Activated T-helper 1 cell treated with anti-CD3 and anti-CD28 coated beads, Interleukin-12 subunit alpha, Interleukin-12 subunit beta, Interleukin-2, Interleukin-4 antibody, amounts not matched to agents 30 ng/mL and 10 ng/mL and 1 ng/mL, durations not matched to agents 14 hours and 24 hours and 36 hours (primary cell): ENCODE measurements at places on chromosomes 4 and X. TPM values are rescaled to one million over a fixed set of nuclear protein-coding genes. Genes with fewer than 3 reads are reported as not detected.
A peak's percentile ranks its signal among the peaks of the same experiment; 100 is the strongest.

- DNase-seq: no peak
These were observed 158.9 kb upstream of the MAB21L2 start for GRCh38 chr4:150423074-150423473.

DNA sequence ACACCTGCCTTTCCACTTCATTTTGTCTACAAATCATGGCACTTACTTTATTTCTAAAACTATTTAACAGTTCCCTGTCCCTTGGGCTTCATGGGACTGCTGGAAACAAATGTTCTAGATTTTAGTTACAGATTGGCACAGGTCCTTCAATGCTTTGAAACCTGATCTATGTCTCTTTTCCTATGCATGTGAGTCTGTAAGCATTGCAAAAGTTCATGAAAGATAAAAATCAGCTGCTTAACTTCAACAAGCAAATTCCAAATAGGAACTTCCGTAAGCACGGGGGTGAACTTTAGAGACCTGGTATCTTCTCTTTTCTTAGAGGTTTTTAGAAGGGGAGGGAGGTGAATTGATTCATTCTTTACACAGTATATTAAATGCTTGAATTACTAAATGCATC lies 9.5 kb downstream of the LGI2 start:
- DNase-seq: no peak

The TBX22 gene
- not detected in 2 replicates for total RNA-seq

DNA sequence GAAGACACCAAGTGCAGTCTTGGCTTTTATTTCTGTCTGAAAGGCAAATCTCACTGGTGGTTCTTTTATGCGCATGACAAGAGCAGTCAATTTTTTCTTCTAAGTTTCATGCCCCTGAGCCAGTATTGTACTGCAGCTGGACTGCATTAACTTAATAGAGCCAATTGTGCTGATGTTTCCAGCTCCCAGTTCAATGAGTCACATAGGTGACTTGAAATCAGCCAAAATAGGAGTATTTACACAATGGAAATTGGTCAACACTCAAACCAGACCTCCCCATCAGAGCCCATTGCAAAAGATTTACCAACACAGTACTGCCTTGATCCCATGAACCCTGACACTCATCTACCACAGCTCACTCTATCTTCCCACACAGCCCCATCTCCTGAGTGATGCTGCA lies 100.3 kb upstream of the GUCY1A1 start:
- DNase-seq: no peak

GRCh38 chr4:88320780-88321373 lies 36.5 kb upstream of the PPM1K start:
- peak; percentile 36 for DNase-seq

The LONRF3 gene
- total RNA-seq: 0.52 and 0.71 TPM in 2 replicates

GRCh38 chrX:13005661-13006473 lies 31.0 kb downstream of the TMSB4X start:
- no peak for DNase-seq

DNA sequence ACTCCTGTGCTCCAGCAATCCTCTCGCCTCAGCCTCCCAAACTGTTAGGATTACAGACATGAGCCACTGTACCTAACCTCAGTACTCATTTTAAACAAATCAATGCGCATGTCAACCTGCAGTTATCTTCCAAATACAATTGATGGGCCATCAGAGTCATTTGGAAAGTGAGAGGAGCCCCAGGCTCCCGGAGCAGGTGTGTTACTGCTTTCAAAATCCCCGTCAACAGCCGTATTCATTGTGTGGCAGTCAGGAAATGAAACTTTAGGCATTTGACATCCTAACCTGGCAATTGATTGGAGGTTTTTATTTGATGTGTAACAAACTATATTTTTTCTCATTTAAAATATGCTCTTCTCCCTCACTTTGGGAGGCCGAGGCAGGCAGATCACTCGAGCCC lies 623.6 kb upstream of the TENM3 start:
- DNase-seq: no peak

The RUFY3 gene
- 12.5 and 13.4 TPM in 2 replicates for total RNA-seq

The FMR1 gene
- total RNA-seq: 35.9 and 37.5 TPM in 2 replicates

- DNase-seq: no peak
These were observed 110.5 kb downstream of the ANXA3 start for GRCh38 chr4:78661921-78662521.

- DNase-seq: no peak
These were observed 25.0 kb downstream of the CCNQ start for GRCh38 chrX:153573984-153574383.

- no peak for DNase-seq
These were observed 646.7 kb downstream of the BCOR start for GRCh38 chrX:39451046-39451445.

DNA sequence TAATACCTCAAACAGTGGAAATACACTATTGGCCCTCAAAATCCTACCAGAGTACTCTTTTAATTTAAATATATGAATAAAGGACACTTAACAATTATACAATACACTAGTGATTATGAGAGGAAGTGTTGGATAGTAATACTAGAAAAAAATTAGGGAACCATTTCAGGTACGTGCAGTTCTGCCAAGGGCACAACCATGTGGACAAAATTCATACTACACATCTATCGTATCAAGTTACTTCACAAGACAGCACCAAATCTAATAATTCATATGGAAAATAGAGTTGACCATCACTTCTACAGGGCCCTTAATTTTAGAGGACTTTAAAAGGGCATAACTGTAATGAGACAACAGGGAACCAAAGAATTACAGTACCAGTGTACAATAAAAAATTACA lies 69.2 kb upstream of the ZCCHC13 start:
- DNase-seq: no peak

- no peak for DNase-seq
These were observed 54.9 kb downstream of the SLC9A7 start for GRCh38 chrX:46703980-46704379.

- DNase-seq: no peak
These were observed 98.8 kb downstream of the SCFD2 start for GRCh38 chr4:53267026-53267425.

DNA sequence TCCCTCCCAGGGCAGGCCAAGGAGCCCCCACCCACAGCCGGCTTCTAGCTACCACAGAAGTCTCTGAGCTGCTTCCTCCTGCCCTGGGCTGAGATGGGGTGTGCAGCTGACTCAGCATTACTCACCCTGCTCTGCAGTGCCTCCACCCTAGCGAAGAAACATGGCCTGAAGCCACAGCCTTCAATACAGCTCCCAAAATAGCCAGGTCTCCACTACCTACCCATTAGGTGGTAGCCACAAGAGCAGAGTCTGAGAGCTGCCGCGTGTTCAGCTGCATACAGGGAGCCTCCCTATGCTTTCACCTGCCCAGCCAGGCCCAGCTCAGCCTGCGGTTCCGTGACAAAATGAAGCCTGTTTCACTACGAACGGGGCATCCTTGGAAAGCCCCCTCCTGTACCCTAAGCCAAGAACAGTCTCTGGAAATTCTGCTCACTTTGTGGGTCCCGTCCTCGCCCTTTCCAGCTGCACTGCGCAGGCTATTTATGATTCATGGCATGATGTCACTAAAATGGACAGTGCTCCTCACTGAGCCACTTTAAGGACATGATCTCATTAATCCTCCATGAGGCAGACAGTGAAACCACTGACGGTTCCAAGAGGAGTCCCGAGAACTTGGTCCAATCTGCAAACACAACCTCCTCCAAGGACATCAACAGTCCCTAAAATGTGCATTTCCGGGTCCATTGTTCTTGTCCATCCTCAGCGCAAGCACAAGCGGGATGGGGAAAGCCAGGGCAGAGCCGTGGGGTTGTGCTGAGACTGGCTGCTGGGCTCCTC lies 20.2 kb downstream of the WDR1 start:
- DNase-seq: peak; percentile 72

DNA sequence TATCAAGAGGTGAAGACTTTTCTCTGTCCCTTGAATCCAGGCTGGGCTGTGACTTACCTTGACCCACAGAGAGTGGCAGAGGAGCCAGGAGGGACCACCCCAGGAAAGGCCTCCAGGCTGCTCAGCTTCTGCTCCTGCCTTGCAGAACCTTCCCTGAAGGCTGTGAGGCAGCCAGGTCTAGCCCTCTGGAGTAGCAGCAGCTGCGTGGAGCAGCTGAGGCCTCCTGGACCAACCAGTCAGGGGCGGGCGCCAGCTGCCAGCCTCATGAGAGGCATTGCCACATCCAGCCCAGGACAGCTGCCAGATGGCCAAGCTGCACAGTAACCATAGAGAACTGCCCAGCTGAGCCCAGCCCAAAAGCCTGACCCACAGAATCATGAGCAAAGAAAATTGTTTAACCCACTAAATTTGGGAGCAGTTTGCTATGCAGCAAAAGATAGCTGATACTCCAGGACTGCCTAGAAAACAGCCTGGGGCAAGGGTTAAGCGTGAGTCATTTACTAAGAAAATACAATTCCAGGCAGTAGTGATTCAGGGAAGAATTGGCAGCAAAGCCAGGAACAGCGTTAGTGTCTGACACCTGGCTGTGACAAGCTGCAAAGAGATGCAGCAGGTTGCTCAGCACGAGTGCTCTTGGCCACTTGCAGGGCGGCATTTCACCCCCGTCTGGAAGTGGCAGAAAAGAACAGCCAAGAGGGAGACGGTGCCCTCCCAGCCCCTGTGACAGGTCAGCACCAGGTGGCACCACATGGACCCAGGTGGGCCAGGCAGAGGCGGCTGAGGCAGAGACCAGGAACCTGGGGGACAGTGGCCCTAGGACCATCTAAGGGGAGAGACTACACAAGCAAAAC lies 14.7 kb upstream of the PDE6B start:
- no peak for DNase-seq

GRCh38 chr4:90875791-90876190 lies 748.6 kb downstream of the CCSER1 start:
- DNase-seq: no peak

DNA sequence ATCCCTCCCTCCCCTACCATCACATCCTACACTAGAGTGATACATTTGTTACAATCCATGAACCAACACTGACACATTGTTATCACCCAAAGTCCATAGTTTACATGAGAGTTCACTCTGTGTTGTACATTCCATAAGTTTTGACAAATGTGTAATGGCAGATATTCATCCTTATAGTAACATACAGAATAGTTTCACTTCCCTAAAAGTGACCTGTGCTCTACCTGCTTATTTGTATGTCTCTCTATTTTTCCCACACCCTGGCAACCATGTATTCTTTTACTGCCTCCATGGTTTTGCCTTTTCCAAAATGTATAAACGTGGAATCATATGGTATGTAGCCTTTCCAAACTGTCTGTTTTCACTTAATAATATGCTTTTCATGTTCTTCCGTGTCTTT lies 42.2 kb upstream of the HPGD start:
- no peak for DNase-seq

The ZCCHC4 gene
- total RNA-seq: 13.5 and 15.3 TPM in 2 replicates

- DNase-seq: no peak
These were observed 10.6 kb downstream of the UGT2B4 start for GRCh38 chr4:69485130-69485529.

DNA sequence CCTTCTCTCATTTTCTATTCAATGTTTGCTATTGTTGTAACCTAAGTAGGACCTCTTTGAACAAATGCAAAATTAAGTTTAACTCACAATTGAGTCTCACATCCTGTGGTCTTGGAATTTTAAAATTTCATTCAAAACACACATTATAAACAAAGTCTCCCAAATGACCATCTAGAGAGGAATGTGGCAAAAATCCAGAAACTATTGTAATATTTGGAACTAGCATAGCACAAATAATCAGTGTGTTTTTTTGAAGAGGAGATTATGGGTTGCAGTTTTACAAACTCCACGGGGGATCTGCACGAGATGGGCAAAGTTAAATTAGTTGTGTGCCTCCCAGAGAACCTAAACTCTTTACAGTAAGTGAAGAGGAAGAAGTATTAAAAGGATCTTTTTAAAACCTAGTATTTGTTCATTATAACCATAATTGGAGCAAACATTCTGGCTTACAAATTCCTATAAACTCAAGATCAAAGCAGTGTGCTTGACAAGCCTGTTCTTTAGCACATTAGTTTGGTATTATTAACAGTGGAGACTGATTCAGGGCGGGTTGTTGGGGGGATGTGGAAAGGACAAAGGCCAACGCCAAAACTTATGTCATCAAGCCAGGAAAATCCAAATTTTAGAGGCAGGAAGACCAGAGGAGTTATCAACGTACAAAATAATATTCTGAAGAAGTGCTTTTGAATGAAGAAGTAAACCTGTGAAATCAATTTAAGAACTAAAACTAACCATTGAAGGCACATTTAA lies 22.4 kb upstream of the RBPJ start:
- no peak for DNase-seq

The TGIF2LX gene
- total RNA-seq: not detected in 2 replicates

The LANCL3 gene
- total RNA-seq: 0.29 and 0.49 TPM in 2 replicates

GRCh38 chr4:34412233-34412632 lies 1832.1 kb downstream of the ARAP2 start:
- no peak for DNase-seq

GRCh38 chrX:67749536-67749935 lies 205.7 kb downstream of the AR start:
- no peak for DNase-seq

The GPRIN3 gene
- total RNA-seq: 37.1 and 39.0 TPM in 2 replicates

GRCh38 chr4:109169170-109169569 lies 133.3 kb downstream of the COL25A1 start:
- no peak for DNase-seq

GRCh38 chrX:49186125-49187027 lies at the start of gene PRICKLE3:
Gene PRICKLE3 (minus strand): TSS chrX:49186373. CDS start chrX:49186297, 76 bp downstream.
- DNase-seq: peak; percentile 67

- DNase-seq: peak; percentile 19
These were observed 807 bp downstream of the USP9X start for GRCh38 chrX:41085878-41086626.

The TCEAL7 gene
- not detected in 2 replicates for total RNA-seq

- no peak for DNase-seq
These were observed 69.6 kb downstream of the MAML3 start for GRCh38 chr4:140084385-140084784.

The DAPP1 gene
- 38.8 and 40.2 TPM in 2 replicates for total RNA-seq

The PPA2 gene
- 58.9 and 67.2 TPM in 2 replicates for total RNA-seq

- no peak for DNase-seq
These were observed 1020.9 kb upstream of the INTU start for GRCh38 chr4:126611900-126612299.

- no peak for DNase-seq
These were observed 1033.1 kb downstream of the RAPGEF2 start for GRCh38 chr4:160136021-160136420.

- no peak for DNase-seq
These were observed 62.6 kb downstream of the GRXCR1 start for GRCh38 chr4:42954963-42955669.

- DNase-seq: no peak
These were observed 18.6 kb downstream of the GRK4 start for GRCh38 chr4:2982012-2982411.

GRCh38 chrX:129771266-129771995 lies 8.3 kb upstream of the SASH3 start:
- DNase-seq: no peak

DNA sequence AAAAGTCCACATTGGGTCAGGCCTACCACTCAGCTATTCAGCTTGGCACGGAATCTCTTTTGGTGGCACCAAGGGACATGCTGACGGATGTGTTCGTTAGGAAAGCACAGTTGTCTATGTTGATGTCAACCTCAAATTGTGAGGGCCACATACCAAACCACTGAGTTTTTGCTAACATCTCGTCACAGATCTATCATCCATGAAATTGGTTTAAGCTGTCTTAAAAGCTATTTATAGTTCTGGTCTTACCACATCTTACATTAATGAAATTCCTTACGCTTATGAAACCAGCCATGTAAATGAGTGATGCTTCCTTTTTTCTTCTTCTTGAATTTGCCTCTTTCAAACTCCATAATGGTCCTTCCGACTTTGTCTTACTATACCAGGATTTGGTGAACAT lies 101.5 kb downstream of the MGST2 start:
- DNase-seq: no peak
